HepG2 (cell line): ENCODE measurements at places on chromosomes 13 and 19. TPM values are rescaled to one million over a fixed set of nuclear protein-coding genes. Genes with fewer than 3 reads are reported as not detected.
A peak's percentile ranks its signal among the peaks of the same experiment; 100 is the strongest.

DNA sequence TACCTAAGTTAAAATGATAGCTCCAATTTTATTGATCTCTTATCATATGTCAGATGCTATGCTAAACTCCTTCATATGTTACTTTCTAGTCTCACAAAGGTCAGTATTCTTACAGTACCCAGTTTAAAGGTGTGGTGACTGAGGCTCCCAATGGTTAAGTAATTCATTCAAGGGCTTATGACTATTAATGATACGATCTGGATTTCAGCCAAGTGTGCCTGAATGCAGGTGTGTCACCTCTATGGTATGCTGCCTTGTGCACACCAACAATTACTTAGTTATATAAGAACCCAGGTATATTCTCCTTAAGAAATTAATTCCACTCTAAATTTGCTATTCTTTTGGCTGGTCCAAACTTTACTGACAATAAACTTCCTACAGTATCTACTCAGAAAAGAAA lies 84.6 kb upstream of the TRPC4 start:
- no peak for DNase-seq
- H3K4me1 ChIP-seq: no peaks in the 10 kb centered on the region
- no peaks in the 10 kb centered on the region for H3K27me3 ChIP-seq
- no peak overlapping the region for H3K27ac ChIP-seq
- no peaks in the 10 kb centered on the region for H3K36me3 ChIP-seq
- no peak overlapping the region for H3K4me3 ChIP-seq

DNA sequence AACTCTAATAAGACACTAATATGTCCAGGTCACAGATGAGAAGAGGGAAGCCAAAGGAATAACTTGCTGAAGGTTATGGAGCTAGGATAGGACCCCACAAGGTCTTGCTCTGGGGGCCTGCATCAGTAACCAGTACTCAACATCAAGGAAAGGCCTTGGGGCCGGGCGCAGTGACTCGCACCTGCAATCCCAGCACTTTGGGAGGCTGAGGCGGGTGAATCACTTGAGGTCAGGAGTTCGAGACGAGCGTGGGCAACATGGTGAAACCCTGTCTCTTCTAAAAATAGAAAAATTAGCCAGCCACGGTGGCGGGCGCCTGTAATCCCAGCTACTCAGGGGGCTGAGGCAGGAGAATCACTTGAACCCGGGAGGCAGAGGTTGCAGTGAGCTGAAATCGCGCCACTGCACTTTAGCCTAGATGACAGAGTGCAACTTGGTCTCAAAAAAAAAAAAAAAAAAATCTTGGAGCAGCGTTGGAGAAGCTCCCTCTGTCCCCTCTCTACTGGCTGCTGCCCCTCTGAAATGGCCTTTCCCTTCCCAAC lies 1.8 kb downstream of the LONP1 start:
- DNase-seq: no peak
- peak overlapping the region; percentile 99 for H3K4me3 ChIP-seq
- H3K4me1 ChIP-seq: peaks cover 38% of the 10 kb centered on the region
- H3K36me3 ChIP-seq: peaks cover 34% of the 10 kb centered on the region; the same call in 2 of the 3 replicates

The TMEM161A gene
- total RNA-seq: 10.3 and 25.9 TPM in 2 replicates

The IRF2BP1 gene
- 9.7 and 14.3 TPM in 2 replicates for total RNA-seq

The TJP3 gene
- total RNA-seq: 20.6 and 21.5 TPM in 2 replicates

DNA sequence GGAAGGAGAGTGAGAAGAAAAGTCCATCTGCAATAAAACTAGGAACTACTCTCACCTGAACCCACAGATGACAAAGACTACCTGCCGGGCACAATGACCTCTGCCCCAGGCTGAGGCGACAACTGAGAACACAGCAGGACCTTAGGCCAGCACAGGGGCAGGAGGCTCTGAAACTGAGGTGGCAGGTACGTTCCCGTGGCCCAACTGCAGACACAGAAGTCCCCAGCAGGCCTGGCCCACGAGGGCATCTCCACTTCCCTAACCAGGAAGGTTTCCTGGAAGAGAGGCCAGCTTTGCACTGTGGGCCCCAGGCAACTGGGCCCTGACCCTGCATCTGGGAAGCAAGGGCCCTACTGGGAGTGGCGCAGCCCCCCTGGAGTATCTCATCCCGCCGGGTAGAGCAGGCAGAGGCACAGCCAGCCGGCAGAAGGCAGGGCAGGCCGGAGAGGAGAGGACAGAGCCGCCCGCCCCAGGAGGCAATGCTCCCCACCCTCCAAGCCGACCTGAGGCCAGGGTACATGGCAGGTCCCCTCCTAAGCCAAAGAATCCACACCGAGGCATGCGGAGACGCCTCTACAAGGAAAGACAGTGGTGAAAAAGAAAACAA lies 32.7 kb downstream of the STK24 start:
- H3K27me3 ChIP-seq: no peaks in the 10 kb centered on the region
- peaks cover 13% of the 10 kb centered on the region; the same call in 2 of the 3 replicates for H3K36me3 ChIP-seq
- H3K4me1 ChIP-seq: peaks cover 85% of the 10 kb centered on the region
- DNase-seq: no peak

The CRB3 gene
- 21.9 and 25.6 TPM in 2 replicates for total RNA-seq

- H3K4me3 ChIP-seq: no peak overlapping the region
- H3K27me3 ChIP-seq: no peaks in the 10 kb centered on the region
- H3K36me3 ChIP-seq: no peaks in the 10 kb centered on the region
- no peak overlapping the region for H3K27ac ChIP-seq
- H3K4me1 ChIP-seq: no peaks in the 10 kb centered on the region
Observed at GRCh38 chr13:84096216-84096615, 213.9 kb upstream of the SLITRK1 start.

GRCh38 chr19:17103177-17103576 lies 27.6 kb downstream of the MYO9B start:
- H3K36me3 ChIP-seq: peaks cover 39% of the 10 kb centered on the region; the same call in 2 of the 3 replicates
- H3K27ac ChIP-seq: no peak overlapping the region
- no peak overlapping the region for H3K4me3 ChIP-seq
- no peaks in the 10 kb centered on the region for H3K27me3 ChIP-seq
- DNase-seq: peak; percentile 56

The ZNF865 gene
- total RNA-seq: 0.93 and 1.0 TPM in 2 replicates

The BCAM gene
- total RNA-seq: 30.6 and 51.2 TPM in 2 replicates

The PLIN4 gene
- 0.80 and 1.3 TPM in 2 replicates for total RNA-seq

GRCh38 chr19:57825511-57825910 lies 4.6 kb upstream of the ZNF587B start:
- peaks cover 77% of the 10 kb centered on the region for H3K4me1 ChIP-seq
- DNase-seq: no peak
- peaks cover 2% of the 10 kb centered on the region; the same call in 1 of the 2 replicates for H3K36me3 ChIP-seq
- no peaks in the 10 kb centered on the region for H3K27me3 ChIP-seq
- H3K27ac ChIP-seq: no peak overlapping the region

GRCh38 chr13:111484141-111484925 lies 163.9 kb downstream of the TEX29 start:
- no peak overlapping the region for H3K27ac ChIP-seq
- peaks cover 69% of the 10 kb centered on the region for H3K27me3 ChIP-seq
- no peaks in the 10 kb centered on the region for H3K36me3 ChIP-seq
- H3K4me3 ChIP-seq: no peak overlapping the region
- no peaks in the 10 kb centered on the region for H3K4me1 ChIP-seq

The ZSCAN22 gene
- total RNA-seq: 2.5 and 3.1 TPM in 2 replicates

The FAM216B gene
- total RNA-seq: not detected in 2 replicates

DNA sequence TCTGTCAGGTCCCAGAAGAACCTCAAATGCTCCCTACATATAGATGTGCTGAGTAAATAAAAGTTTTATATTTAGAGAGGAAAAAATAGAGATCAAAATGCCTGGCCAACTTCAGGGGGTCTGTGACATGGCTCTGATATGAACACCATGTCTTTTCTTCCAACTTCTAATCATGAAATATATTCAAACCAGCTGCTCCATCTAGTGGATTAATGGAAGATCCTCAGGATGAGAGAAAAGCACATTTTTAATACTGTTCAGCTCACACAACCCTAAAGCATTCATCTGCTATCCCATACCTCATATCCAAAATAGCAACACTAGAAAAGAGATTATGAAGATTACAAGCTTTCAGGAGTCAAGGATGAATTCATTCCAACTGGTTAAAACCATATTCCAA lies 56.0 kb upstream of the DOCK9 start:
- H3K4me3 ChIP-seq: no peak overlapping the region
- no peaks in the 10 kb centered on the region for H3K27me3 ChIP-seq
- H3K4me1 ChIP-seq: no peaks in the 10 kb centered on the region

- DNase-seq: no peak
- no peaks in the 10 kb centered on the region for H3K36me3 ChIP-seq
- no peak overlapping the region for H3K4me3 ChIP-seq
- no peaks in the 10 kb centered on the region; the same call in 2 of the 3 replicates for H3K27me3 ChIP-seq
- no peak overlapping the region for H3K27ac ChIP-seq
Observed at GRCh38 chr13:110030394-110030928, 244.1 kb upstream of the IRS2 start.

The FCER2 gene
- not detected in 2 replicates for total RNA-seq

DNA sequence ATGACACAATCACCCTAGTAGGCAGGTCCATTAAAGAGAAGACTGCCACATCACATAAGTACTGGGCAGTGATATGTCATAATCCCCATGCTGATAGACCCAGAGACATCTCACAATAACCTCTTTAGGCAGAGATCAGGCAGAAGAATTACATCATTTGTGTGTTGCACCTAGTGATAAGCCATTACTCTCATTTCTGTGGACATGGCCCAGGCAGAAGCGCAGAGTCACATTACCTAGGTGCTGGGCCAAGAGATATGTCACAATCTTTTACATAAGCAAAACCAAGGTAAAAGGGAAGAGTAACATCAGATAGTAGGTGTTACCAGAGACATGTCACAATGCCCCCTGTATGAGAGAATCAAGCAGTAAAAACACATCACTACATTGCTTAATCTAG lies 71.9 kb downstream of the ZNF726 start:
- DNase-seq: no peak
- no peaks in the 10 kb centered on the region for H3K4me1 ChIP-seq
- no peak overlapping the region for H3K4me3 ChIP-seq
- no peak overlapping the region for H3K27ac ChIP-seq

GRCh38 chr13:113996081-113996911 lies 22.4 kb upstream of the C13orf46 start:
- H3K27me3 ChIP-seq: peaks cover 4% of the 10 kb centered on the region
- DNase-seq: no peak
- no peaks in the 10 kb centered on the region for H3K4me1 ChIP-seq
- H3K4me3 ChIP-seq: no peak overlapping the region
- H3K27ac ChIP-seq: no peak overlapping the region
- no peaks in the 10 kb centered on the region for H3K36me3 ChIP-seq

DNA sequence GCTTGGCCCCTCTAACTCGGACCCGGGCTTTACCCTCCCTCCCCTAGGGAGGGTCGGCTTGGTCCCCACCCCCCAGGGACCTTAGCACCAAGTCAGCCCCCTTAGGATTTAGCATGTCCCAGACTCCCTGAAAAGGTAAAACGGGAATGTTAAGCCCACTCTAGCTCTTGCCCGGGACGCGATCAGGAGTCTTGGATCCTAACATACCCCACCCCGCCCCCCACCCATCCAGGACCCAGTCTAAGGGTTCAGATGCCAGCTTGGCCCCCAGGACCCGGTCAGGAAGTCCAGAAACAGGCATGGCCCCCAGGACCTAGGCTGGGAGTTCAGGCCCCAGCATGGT lies 437 bp downstream of the EPOR start:
- no peaks in the 10 kb centered on the region for H3K36me3 ChIP-seq
- no peak for DNase-seq
- no peaks in the 10 kb centered on the region for H3K27me3 ChIP-seq
- H3K4me3 ChIP-seq: peak overlapping the region; percentile 51

- peaks cover 43% of the 10 kb centered on the region for H3K4me1 ChIP-seq
- peaks cover 6% of the 10 kb centered on the region; the same call in 1 of the 2 replicates for H3K36me3 ChIP-seq
- peak overlapping the region; percentile 90 for H3K4me3 ChIP-seq
- DNase-seq: no peak
- H3K27ac ChIP-seq: peak overlapping the region; percentile 71
Observed at GRCh38 chr19:7904074-7905020, 670 bp downstream of the MAP2K7 start.

GRCh38 chr13:92221916-92222315 lies 823.5 kb downstream of the GPC5 start:
- H3K27me3 ChIP-seq: no peaks in the 10 kb centered on the region
- no peak for DNase-seq
- H3K4me3 ChIP-seq: no peak overlapping the region
- H3K36me3 ChIP-seq: no peaks in the 10 kb centered on the region
- H3K27ac ChIP-seq: no peak overlapping the region

The TSKS gene
- not detected in 2 replicates for total RNA-seq

GRCh38 chr13:43835701-43836100 lies 43.8 kb downstream of the CCDC122 start:
- no peak overlapping the region for H3K4me3 ChIP-seq
- no peak overlapping the region for H3K27ac ChIP-seq
- H3K36me3 ChIP-seq: no peaks in the 10 kb centered on the region
- H3K4me1 ChIP-seq: no peaks in the 10 kb centered on the region
- DNase-seq: no peak

The ZNF737 gene
- 5.0 and 6.2 TPM in 2 replicates for total RNA-seq

- H3K4me3 ChIP-seq: peak within 1 kb of the TSS; percentile 97
- H3K36me3 ChIP-seq: 0 out of 3 replicates have a peak, but pooled peaks cover 3% of the 10 kb centered on the region
- H3K4me1 ChIP-seq: peaks cover 56% of the 10 kb centered on the region
- H3K27ac ChIP-seq: peak within 1 kb of the TSS; percentile 86
- no peaks in the 10 kb centered on the region; the same call in 2 of the 3 replicates for H3K27me3 ChIP-seq
- peak; percentile 70 for DNase-seq
Observed at GRCh38 chr19:39406656-39407409, at the start of gene ZFP36. Gene ZFP36, plus strand, starts transcription at chr19:39406847. Its CDS starts 58 bp downstream, at chr19:39406905.

DNA sequence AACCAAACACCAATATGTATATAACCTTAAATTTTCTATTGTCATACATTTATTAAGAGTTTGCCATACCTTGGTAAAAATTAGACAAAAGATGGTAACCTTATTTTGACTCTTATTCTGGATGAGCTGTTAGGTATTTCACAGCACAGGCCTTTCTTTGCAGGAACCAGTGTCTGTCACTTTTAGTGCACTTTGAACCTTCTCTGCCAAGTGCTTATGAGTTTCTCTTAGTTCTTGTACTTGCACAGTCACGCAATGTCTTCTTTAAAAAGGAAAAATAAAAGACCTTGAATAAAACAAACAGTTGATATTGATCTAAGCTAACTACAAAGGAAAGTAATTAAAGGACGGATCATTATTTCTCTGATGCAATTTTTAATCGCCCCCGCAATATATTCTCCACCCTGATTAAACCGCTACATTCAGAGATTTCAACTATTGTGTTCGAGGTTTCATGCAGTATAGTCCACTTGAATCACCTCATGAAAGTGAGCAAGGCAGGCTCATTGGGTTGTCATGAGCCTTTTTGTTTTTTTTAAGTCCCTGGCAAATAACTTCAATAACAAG lies 534.5 kb downstream of the KLF5 start:
- no peak overlapping the region for H3K27ac ChIP-seq
- 0 out of 2 replicates have a peak, but pooled peaks cover 8% of the 10 kb centered on the region for H3K4me1 ChIP-seq
- peak; percentile 5 for DNase-seq
- H3K36me3 ChIP-seq: no peaks in the 10 kb centered on the region
- no peaks in the 10 kb centered on the region for H3K27me3 ChIP-seq
- no peak overlapping the region for H3K4me3 ChIP-seq

DNA sequence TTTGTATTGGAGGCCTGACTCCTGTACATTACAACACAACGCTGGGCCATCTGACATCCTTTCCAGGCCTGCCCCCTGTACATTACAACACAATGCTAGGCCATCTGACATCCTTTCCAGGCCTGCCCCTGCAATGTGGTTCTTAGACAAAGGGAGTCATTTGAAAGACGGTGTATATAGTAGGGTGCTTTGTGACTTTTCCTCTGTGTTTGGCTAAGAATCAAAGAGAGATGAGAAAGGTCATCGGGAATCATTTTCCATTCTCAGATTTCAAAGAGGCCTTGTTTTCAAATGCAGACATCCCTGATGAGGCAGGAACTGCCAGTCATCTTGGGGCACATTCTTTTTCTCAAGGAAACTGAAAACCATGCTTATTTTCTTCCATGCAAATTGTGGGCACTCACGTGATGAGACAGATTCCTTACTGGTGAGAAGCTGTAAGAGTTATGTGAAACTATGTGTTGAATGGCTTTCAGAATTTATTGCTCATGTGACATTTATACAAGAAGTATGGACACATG lies 551.6 kb downstream of the MYO16 start:
- no peaks in the 10 kb centered on the region for H3K4me1 ChIP-seq
- H3K4me3 ChIP-seq: no peak overlapping the region
- no peak overlapping the region for H3K27ac ChIP-seq
- no peaks in the 10 kb centered on the region for H3K36me3 ChIP-seq
- H3K27me3 ChIP-seq: no peaks in the 10 kb centered on the region

The CD22 gene
- total RNA-seq: 0.49 and 0.71 TPM in 2 replicates
